ENCODE measurements at places on chromosomes 3 and 15.

GRCh38 chr3:139319428-139320402, 24.1 kb upstream of the MRPS22 start:
- DNase-seq = no peak

DNA sequence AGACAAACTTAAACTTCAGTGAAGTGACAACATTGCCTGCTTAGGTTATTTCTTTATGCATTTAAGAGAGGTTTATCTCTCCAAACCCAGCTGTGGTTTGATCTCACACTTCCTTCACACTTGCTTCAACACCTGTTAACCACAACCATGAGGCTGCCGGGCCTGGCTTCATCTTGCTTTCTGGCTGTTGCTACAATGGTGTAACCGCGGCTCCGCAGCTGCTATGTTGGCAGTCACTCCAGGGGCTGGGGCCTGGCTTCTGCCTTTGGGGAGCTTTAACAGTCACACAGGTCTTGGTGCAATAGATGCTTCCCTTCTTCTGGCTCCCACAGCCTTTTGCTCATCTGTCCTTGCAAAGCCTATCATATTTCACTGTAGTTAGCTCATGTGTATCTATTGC, 72.9 kb upstream of the MNS1 start:
- peak; percentile 26 for DNase-seq

DNA sequence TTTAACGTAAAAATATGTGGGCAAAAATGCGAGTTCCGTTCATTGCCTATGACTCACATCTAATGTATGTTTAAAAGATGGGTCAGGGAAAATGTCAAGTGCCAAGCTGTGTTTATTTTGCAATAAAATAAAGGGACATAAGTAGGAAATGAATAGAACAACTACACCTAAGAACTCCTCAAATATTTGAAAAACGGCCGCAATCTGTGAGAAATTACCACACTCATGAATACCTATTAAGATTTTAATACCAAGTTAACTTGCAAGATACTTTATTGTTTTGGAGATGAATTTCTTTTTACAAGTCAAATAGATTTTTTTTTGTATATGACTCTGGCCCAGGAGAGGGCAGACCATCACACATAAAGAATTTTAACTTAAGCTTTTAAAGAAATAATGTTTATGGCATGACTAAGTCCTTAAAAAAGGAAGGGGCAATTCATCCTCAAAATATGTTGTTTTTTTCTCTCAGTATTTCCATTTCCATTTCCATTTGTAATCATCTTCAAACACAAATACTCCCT, 152.7 kb downstream of the SUCNR1 start:
- no peak for DNase-seq

DNA sequence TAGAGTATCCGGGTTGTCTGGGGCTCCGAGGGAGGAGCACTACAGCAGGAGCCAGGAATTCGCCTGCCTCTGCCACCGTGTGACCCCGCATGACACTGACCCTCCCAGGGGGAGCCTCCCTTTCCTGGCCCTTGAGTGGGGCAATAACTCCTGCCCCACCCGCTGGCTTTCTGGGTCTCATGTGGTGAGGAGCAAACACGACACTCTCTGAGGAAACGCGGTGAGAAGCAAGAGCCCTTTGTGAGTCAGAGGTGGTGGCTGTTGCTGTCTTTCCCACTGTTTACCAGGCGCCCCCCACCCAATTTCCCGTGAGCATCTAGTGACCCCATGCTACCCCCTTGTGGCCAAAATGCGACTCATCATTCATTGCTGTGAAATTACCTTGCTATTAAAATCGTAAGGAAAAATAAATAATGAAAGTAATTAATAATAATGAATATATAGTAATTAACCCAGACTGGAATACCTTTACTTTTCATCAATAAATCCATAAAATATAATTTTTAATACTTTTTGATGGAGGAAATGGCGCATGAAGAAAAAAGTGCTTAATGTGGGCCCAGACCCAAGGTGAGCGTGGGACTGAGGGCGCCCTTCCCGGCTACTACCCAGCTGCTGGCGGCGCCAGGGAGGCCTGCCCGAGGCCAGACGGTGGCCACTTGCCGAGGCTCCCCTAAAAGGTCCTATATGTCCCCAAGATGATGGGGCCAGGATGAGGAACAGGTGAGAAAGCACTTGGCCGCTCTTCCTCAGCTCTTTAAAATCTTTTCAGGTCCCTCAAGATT, 29.3 kb downstream of the CCNL1 start:
- peak; percentile 54 for DNase-seq

GRCh38 chr3:58867621-58868020, 182.2 kb downstream of the CFAP20DC start:
- DNase-seq = no peak

DNA sequence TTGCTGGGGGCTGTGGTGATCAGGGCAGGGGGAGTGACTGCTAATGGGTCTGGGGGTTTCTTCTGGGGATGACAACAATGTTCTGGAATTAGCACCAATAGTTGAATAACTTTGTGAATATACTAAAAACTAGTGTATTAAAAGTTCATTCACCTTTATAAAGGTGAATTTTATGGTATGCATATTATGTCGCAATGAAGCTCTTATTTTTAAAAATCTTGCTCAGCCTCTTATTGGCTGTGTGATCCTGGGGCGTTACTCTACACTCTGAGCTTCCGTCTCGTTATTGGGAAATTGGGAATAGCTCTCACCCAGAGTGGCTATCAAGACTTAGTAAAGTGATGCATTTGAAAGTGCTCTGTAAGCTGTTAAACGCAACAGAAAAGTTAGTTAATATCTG, 105.3 kb downstream of the SEC22A start:
- DNase-seq = no peak

DNA sequence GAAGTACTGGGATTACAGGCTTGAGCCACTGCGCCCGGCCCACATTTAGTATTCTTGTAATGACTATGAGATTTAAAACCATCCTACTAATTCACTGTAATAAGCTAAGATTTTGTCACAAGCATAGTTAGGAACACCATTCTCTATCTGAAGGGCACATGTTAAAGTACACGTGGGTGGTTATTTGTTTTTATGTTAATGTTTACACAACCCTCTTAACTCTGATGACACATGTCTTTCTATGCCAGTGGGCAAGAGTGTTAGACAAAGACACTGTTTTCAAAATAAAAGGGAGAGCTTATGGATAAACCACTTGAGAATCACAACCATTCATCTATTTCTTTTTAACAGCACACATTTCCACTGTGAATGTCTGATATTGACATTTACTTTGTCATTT, 537.6 kb upstream of the IL12A start:
- no peak for DNase-seq

DNA sequence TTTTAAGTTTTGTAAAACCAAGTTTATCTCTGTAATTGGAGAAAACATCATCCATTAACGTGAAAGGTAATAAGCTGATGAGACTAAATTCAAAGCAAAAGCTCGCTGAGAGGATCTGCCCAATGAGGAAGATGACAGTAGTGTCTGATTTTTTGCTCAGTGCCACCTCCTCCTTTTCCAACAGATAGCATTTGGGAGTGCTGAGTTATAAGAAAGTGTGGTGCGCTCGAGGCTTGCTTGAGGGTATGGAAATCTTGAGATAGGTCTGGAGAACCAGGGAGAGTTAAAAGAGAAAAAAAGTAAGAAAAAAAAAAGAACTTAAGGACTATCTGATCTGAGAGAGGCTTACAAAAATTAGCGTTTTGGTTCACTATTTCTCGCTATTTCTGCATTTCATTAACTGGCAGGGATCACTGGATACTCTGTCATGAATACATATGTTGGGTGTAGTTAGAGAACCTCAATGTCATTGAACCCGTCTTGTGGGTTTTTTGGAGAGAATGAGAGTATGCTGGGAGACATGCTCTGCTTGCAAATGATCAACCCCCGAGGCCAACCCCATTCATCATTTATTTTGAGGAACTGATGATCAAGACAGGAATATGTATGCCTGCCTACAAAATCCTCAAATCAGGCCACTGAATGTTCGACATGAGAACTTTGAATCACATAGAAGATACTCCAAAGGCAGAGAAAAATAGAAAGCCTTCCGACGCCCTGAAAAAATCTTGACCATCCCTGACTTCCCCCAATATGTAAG, 973 bp upstream of the USP13 start:
- no peak for DNase-seq

GRCh38 chr15:101068523-101068960, 149.4 kb downstream of the LRRK1 start:
- DNase-seq = no peak

DNA sequence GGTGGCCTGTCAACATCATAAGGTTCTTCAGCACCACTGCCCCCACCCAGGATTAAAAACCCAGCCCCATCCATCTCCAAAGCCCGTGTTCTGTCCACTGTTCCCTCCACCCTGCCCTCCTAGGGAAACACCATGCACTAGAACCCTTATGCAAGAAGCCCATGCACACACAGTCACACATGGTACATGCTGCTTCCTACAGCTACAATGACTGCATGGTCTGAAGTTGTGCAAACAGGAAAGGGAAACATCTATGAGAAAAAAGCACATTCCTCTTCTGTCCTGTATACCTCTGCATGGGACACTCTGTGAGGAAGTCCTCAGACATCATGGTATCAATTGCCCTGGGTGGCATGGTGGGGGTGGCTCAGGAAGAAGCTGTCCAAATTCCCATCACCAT, 108.6 kb upstream of the MRPS22 start:
- DNase-seq = no peak
